ENCODE measurements at places on chromosomes 6 and 20.

DNA sequence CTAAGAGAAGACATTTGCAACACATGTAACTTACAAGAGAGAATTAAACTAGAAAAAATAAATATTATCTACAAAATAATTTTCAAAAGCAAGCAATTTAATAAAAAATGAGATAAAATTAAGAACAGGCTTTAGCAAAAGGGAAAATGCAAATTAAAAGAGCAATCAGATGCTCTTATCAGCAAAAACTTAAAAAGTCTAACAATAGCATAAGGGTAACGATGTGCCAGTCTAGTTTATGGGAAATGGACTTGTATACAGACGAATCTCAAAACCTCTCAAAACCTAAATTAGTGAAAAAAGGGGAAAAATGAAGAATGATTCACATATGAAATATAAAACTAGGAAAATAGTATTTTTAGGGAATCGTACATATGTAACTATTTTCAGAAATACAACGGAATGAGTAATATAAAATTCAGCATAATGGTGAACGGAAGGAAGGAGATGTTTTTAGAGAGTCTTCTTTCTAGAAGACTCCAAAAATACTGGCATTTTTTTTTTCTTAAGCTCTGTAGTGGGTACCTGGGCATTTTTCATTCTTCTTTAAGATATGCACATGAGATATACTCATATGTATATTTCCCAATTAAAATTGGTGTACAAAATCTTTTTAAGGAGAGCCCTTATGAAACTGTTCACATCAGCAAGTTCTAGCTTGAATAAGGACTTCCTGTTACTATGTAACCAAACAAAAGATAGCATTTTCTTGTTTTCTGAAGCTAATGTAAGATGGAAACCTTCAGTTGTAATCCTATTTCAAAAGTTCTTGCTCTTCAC lies 927 bp upstream of the MANEA start:
- DNase-seq = peak; percentile 8

DNA sequence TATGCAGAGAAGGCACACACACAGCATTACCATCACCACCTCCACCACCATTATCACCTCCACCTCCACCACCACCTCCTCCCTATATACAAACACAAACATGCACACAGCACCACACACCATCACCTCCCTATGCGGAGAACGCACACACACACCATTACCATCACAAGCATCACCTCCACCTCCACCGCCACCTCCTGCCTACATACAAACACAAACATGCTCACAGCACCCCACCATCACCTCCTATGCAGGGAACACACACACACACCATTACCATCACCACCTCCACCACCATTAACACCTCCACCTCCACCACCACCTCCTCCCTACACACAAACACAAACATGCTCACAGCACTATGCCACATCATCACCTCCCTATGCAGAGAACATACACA lies 236.5 kb upstream of the AFDN start:
- DNase-seq = no peak

GRCh38 chr6:142354650-142355049 lies 52.8 kb downstream of the ADGRG6 start:
- no peak for DNase-seq

DNA sequence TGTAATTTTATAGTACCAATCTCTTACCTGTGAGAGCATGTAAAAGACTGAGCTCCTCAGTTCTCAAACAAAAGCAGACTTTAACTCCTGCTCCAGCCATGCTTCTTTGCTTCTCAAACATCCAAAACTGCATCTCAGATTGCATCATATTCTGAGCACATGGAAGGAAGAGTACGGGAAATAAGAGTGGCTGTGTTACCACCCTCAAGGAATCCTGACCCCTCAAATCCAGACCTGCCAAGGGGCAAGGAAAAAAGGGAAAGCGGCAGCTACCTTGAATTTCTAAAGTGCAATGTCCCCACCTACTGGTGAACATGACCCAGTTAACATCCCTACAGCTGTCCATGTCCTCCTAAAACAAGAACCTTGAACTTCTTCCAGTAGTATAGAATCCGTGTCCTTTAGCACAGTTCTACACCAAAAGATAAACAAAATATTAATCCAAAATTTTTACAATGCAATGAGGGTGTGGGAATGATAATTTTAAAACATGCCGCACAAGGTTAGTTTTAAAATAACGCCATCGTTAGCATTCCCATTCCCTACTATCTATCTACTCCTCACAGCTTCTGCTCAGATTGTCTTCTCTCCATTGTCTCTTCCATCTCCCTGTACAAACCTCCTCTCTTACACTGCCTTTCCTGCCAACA lies 34.1 kb upstream of the HLA-DQB1 start:
- DNase-seq = peak; percentile 66

- DNase-seq = peak; percentile 16
Measured at GRCh38 chr20:62805155-62805710, 598 bp downstream of the OGFR start.

DNA sequence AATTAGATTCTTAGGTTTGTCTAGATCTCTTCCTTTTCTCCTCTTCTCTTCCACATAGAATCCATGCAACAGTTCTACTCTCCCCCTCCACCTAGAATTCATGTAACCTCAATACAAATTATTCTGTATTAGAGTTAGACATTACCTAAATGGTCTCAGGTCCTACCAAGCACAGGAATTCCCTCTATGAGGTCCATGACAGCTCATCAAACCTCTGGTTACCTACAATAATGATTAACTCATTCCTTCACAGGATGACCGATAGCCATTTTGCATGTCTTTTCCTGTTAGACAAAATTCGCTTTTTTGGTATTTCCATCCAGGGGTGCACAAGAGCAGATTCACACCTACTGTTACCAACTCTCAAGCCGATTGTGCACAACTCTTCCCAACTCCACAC lies 27.4 kb upstream of the BMP2 start:
- no peak for DNase-seq

- DNase-seq = no peak
Measured at GRCh38 chr20:32841174-32841573, 17.5 kb upstream of the EFCAB8 start.

DNA sequence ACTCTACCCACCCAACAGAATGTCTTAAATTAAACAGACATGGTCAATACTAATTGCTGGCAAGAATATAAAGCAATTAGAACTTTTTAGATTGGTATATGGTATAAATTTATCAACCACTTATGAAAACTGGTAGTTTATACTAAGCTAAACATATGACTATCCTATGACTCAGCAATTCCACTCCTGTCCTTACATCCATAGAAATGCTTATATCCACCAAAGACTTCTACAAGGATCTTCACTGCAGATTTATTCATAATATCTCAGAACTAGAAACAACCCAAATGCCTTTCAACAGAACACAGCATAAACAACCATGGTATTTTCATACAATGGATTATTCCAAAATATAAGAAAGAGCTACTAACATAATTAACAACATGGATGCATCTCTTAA lies 4.6 kb downstream of the ZNF184 start:
- DNase-seq = no peak

DNA sequence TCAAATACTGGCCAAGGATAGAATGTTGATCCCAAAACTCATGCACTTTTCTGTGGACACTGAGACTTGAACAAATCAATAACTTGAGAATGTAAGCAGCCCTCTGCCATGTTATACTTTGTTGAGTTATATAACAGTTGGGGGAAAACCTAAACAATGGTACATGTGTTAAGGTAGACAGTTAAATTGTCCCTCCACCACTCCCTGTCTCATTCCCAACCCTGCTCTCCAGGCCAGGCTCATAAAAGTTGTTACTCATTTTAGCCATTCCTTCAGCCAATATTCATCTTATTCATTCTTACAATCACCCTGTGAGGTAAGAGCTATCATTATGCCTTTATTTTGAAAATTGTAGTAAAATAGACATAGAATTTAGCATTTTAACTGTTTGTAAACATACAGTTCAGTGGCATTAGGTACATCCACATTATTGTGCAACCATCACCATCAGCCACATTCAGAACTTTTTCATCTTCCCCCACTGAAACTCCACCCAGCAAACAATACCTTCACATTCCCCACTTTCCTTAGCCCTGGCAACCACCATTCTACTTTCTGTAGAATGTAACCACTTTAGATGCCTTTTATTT lies 38.2 kb upstream of the IER3 start:
- peak; percentile 84 for DNase-seq

GRCh38 chr6:166591961-166592520 lies 5.6 kb upstream of the RAMACL start:
- DNase-seq = no peak

- no peak for DNase-seq
Measured at GRCh38 chr6:157064502-157064901, 258.8 kb downstream of the TMEM242 start.

GRCh38 chr6:24888715-24889370 lies 46.9 kb downstream of the RIPOR2 start:
- no peak for DNase-seq

DNA sequence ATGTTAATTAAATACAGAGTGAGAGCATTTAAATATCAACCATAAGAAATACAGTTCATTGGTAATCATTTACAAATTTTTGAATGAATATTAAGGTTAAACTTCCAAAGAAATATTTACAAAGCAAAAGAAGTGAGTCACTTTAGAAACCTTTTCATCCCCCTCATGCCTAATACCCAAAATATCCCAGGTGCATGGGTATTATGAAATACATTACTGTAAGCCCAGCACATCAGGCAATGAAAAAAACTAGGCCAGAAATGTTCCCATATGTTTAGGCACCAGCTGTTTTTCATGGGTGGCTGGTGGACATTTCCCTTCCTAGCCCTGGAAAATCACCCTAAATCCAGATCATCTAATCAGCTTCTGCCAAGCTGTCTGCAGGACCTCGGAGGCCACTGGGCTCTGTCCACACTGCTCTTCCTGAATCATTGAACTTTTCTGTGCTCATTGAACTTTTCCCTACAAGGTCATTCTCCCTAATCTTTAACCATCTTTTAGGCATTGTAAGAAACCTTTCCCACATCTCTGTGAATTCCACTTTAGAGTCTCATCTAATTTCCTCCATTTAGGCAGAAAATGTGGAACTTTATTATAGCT lies 145.3 kb upstream of the STXBP5 start:
- no peak for DNase-seq

DNA sequence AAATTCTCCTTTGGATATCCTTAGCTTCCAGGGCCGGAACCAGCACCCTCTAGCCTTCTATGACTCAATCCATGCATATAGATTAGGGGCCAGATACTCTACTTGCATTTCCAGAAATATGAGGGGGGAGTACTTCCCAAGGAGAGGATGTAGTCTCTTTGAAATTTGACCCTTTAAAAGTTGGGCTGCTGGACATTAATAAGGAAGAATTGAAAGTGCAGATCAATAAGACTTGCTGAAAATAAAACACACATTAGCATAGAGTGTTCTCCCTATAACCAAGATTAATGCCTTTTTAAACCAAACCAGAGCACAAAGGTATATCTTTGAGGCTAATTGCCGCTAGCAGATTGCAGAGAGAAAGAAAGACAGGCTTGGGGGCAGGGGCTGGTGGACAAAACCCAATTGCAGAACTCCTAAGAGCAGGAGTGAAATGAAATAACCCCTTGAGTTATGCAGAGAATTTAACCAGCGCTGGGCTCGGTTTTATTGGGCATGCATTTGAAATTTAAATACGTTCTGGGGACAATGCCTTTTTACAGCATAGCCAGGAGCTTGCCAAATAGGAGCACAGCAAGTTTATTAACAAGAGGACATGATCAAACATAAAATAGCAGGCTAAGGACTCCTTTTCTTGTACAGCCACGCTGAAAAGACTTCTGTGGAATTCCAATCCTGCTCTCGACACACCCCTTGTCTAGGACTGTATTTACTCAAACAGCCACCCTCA lies 108.2 kb upstream of the SALL4 start:
- peak; percentile 56 for DNase-seq

- DNase-seq = no peak
Measured at GRCh38 chr6:71446470-71446869, 157.9 kb downstream of the OGFRL1 start.

- peak; percentile 15 for DNase-seq
Measured at GRCh38 chr6:78835817-78836216, 31.5 kb upstream of the IRAK1BP1 start.

DNA sequence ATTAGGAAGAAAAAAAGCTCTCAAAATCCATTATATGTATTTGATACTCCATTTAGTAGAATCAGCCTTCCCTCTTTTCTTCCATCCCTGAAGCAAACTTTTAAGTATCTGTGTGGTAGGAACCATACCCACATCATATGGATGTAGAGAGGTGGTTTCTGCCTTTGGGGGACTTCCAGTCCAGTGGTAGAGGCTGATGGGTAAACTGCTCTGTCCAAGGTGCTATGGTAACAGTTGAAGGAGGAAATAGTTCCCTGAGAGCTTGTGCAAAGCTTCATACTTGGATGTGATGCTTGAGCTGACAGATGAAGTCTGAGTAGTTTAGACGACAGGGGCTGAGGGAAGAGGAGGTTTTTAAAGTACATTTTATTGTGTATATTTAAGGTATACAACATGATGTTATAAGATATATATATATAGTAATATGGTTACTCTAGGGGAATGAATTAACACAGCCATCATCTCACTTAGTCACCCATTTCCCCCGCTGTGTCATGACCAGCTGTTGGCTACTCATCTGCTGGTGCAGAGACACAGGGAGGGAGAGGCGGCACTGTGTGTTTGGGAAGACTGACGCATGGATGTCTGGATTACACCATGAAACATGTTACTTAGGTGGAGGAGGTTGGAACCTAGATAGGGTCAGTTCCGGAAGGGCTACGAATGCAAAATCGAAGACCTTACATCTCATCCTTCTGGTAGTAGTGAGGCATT lies 185.2 kb downstream of the FARS2 start:
- DNase-seq = no peak

DNA sequence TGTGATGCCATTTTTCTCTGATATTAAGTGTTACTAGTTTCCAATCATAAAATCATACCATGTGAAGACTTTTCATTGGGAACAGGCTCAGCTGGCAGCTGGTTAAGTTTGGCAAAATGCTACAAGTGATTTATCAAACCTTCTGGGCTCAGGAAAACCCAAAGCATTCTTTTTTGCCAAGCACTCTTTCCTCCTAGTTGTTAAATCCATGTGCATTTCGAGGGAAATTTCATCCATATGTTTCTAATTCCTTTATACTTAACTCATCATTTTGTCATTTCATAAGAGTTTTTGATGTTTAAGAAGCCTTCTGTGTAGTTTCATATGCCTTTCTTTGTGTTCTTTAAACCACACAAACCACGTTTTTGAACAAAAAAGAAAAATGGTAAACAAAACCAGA lies 217.6 kb upstream of the PDE10A start:
- no peak for DNase-seq

DNA sequence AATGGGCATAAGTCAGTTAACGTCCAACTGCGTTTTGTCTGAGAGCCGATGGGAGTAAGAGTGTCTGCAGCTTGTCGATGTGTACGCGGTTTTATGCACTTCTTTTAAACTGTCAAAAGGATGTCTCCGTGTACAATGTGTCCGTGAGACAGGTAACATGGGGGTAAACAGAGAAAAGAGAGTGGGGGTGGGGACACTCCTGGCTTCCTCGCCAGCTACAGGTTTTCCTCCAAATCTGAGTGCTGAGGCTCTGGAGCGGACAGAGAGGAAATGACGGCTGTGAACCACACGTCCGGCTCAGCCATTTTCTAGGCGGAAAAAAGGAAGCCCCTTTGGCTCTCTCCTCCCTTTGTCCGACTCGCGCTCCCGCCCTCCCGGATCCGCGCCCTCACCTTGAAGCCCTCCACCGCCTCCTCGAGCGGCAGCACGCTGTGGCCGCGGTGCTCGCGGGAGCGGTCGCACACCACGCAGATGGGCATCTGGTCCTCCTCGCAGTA lies 916 bp downstream of the TRIM27 start:
- peak; percentile 29 for DNase-seq
